ENCODE measurements at places on chromosomes 1 and 21.

DNA sequence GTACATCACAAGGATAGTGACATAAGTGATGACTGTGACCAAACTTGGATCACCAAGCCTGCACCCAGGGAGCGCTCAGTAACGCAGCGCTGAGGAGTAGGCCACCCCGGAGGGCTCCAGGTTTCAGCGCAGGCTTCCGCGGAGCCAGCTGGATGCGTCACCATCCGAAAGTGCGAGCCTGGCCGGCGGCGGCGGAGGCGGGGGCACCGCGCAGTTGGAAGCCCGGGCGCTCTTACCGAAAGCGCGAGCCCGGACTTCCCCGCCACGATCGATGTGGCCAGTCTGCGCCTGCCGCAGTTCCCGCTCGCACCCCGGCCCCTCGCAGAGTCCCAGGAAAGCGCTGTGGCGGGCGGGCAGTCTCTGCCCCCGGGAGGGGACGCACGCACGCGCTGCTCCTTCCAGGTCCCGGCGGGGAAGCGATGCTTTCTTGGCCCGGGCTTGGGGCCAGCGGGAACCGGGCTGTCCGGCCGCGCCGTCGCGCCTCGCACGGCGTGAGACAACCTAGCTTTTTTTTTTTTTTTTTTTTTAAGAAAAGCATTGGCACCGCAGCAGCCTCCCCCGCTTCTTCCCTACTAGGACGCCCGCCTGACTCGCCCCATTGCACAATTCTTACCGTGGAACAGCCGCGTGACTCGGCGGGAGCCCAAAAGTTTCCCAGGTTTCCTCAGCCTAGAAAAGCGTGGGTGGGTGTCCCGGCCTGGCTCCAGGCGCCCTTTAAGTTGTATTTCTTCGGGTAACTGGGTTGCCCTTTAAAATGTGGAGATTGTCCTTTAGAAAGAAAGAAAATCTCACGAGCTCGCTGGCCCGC, 36.4 kb upstream of the JAK1 start:
- DNase-seq: peak; percentile 74

DNA sequence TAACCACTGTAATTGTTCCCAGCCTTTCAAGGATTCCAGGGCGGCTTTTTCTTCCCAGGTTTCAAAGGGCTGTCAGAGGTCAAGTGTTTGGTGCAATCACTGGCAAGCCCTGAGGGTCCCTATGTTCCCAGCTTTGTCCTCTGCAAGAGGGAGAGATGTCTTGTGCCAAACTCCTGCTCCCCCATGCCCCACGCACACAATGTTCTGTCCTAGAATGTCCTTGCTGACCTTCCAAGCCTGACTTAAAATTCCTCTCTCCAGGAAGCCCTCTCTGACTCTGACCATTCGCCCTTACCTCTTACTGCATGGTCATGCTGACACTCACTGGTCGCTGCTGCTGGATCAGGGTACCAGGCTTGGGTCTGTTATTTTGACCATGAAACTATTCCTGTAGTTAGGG, 152.5 kb upstream of the KCND3 start:
- no peak for DNase-seq

GRCh38 chr1:163774401-163774945, 452.7 kb downstream of the NUF2 start:
- no peak for DNase-seq

DNA sequence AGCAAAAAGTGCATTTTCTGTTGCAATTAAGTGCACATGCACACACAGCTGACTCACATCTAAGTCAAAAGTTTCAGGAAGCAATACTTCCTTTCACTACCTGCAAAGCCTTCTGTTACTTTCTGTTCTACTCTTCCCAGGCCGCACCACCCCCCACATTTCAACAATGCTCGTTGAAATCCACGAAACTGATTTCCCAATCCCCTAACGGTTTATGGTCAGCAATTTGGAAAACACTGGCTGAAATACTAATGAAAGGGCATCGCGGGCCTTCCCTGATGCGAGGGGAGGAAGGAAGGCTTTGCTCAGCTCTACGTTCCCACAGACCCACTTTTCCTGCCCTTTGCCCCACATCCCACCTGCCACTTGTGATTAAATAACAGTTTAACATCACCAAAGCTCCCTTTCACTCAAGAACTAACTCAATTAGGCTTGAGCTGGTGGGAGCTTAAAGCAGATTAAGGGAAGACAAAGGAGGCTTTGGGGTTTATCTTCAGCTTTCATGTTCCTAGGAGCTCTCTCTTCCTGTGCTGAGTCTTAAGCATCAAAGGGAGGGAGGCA, 243.2 kb upstream of the RAB4A start:
- no peak for DNase-seq

DNA sequence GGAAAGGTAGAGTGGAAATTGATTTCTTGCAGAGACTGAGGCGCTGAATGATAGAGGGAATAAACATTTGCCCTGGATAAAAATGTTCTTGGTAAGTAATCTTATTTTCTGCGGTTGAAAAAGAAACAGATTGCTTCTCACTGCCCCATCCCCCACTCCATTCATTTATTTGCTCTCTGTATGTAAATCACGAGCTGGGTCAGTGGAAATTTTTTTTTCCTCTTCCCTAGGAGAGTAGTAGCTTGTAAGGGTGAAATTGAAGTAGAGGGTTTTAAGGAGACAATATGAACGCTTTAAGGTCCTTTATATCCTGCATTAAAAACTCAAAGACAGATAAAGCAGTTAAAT, 1.4 kb upstream of the BRINP3 start:
- no peak for DNase-seq

DNA sequence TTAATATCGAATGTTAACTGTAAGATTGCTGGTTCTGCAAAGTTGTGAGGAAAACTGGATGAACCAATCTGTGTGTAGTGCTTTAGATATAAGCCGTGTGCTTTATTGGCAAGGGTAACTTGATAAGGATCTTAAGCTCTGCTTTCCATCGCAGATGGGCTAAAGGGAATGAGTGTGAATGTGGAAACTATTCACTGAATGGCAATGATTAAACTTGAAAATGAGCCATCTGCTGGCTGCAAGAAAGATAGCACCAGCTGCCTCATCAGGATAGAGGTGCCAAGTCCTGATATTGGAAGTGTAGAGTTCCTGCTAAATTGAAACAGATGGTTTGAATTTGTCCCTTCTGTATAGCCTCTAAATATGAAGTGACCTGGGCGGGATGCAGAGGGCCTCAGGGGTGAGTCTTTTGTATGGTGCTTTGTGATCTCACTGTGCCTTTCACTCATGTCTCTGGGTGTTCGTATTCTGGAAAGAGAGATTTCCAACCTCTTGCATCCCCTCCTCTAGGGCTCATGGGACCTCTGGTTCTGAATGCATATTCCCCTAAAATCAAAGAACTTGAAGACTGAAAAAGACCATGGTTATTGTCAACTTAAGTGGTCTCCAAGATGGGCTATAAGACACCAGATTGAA, 9.2 kb downstream of the FCRL3 start:
- no peak for DNase-seq

DNA sequence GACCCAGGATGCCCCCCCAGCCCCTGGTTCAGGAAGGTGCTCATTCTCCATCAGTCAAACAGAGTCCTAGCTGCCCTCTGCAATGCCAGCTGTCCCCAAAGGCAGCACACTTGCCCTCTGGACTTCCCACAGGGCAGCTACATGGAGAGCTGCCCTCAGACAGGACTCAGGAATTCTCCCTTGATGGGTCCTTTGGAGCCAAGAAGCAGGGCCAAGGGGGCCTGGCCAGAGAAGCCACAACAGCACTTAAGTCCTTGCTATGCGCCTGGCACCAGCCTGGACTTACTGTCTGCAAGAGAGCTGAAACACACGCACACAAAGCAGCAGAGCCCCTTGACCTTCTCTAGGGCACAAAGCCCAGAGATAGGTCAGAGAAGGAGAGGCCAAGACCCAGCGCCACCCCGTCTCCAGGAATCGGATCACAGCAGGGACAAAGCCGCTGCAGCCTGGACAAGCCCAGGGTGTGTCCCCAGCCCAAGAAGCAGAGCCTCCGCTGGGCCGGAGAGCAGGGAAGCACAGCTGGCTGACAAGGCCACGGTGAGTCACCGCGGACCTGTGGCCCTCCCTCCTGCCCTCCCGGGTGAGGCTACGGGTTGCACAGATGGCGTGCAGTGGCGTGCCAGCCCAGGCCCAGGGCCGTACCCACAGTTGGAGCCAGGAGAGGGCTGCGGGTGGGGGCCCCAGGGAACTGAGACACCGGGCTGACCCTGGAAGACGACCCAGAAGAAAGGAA, 1.7 kb downstream of the WNT9A start:
- DNase-seq: no peak

DNA sequence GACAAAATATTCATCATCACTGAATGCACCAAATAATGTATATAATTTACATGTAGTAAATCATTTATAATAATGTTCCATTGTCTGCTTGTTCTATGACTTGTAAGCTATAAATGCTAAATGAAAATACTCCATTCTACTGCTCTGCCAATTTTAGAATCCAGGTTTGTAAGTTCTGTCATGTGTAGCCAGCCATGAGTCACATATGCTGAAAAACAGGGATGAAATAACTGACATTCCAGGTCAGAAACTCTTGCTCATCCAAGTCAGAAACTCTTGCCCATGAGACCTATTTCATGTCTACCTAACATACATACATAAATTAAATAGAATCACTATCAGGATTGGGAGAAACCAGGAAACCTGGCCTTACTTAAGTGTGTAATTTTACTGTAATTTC, 95.6 kb downstream of the ASH1L start:
- DNase-seq: no peak

- DNase-seq: no peak
Observed at GRCh38 chr1:206554211-206554610, 46.9 kb downstream of the RASSF5 start.

DNA sequence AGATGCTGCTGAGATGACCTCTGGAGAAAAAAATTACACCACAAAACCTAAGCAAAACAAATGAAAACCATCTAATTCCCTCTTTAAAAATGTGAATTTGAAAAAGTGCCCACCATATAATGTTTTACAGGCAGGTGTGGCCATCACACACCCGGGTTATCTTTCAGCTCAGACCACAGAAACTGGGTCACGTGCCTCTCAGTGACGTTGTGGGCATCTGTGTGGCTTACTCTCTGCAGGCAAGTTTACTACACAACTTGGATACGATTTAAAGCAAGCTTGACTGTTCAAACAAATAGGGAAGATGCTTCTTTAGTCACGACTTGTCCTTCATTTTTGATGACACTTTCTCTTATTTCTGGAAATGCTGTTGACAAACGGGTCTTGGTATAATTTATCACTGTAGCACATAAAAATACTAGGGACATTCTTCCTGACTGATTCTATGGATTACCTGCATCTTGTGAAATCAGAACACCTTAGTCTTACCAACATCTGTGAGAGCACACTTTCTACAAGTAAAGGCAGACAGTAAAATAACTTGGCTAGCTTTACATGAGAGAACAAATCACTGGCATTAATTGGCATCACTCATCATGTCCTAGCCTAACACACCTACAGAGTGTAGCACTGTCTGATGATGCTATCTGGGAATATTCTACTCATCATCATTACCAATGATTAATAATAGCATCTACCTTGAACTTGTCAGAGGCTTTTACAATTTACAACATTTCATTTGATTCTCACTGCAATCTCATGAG, 89.3 kb upstream of the EDEM3 start:
- no peak for DNase-seq

- no peak for DNase-seq
Observed at GRCh38 chr1:62228136-62228882, 33.7 kb downstream of the L1TD1 start.

- DNase-seq: no peak
Observed at GRCh38 chr1:166471359-166471758, 304.6 kb upstream of the FAM78B start.

GRCh38 chr1:108559215-108560186, at the start of gene EEIG2:
Gene EEIG2 (plus strand): TSS chr1:108560100. CDS start chr1:108560429, 329 bp downstream.
- DNase-seq: peak; percentile 89

GRCh38 chr1:176943783-176944182, 220.7 kb downstream of the ASTN1 start:
- DNase-seq: no peak

DNA sequence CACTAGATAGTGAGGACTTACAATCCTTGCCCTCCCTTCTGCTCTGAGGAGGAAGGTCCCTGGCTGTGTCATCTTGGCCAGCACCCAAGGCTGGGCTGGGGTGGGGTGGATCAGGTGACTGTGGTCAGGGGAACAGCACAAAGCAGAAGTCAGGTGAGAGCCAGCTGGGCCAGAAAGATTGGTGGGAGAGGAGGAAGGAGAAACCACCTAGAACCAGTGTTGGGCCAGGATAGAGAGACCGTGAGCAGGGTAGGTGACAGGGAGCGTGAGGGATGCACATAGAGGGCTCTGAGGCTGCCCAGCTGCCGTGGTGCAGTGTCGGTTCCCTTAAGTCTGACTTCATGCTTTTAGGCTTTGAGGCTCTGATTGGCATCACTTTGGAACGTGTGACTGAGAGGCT, 22.7 kb downstream of the NCF2 start:
- peak; percentile 50 for DNase-seq

- DNase-seq: no peak
Observed at GRCh38 chr1:116906812-116907211, 2.9 kb upstream of the PTGFRN start.

DNA sequence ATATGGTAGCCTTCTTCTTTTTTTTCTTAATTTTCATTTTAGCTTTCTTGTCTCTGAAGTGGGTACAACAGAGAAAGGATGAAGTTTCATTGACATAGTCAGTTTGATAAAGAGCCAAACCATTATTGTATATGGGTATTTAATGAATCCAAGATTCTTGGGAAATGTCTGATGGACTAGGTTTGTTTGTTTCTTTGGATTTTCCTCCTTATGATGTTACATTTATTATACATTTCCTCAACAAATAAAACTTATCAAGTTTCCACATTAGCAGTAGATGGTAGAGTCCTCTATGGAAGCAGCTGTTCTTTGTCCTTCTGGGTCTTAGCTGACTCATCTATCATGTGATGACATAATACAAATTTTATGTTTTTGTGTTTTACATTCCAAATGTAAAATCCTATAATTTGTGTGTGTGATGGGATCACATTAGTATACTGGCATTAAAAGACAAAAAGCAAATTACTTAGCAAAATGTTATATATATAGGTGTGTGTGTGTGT, 6.0 kb downstream of the COL24A1 start:
- no peak for DNase-seq

GRCh38 chr1:169835647-169836046, 40.9 kb upstream of the METTL18 start:
- no peak for DNase-seq

DNA sequence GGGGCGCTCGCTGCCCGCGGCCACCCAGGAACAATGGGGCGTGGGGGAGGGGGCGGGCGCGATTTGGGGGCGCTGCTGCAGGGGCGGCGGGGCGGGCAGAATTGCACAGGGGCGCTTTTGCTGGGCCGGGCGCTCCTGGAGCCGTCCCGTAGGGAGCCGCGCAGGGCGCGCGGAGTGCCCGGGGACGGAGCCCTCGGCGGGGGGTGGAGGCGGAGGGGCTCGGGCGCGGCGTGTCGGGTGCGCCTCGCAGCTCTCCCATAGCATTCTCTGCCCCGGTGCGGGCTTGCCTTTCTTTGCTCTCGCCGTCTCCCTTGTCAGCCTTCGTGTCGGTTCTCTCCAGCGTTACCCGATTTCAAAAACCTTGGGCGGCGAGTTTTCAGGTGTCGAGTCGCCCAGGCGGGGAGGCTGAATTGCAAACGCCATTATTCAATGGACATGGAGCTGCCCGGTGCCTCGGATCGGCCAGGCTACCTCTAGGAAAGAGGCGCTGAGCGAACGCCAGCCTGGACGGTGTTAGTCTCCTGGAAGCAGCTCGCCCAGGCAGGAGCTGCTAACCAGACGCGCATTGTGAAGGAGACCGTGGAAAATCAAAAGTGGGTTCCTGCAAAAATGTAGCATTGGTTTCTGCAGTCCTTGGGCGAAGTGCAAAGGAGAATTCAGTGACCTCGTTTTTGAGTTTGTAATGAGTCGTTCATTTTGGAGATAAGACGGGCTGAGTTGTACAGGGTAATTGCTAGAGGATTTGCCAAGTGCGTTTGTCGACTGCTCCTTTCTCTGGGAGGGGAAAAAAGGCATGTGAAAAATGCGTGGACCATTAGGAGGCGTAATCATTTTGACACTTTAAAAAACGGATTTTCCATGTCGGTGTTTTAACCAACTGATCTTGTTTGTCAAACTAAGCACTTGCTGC, 626 bp downstream of the CXADR start:
- peak; percentile 2 for DNase-seq
